Esophagus muscularis mucosa (tissue), 4 donors: ENCODE measurements at places on chromosomes 11 and 22. TPM values are rescaled to one million over a fixed set of nuclear protein-coding genes. Genes with fewer than 3 reads are reported as not detected.

GRCh38 chr11:1889224-1889930 lies 2.3 kb downstream of the PRR33 start:
- H3K36me3 ChIP-seq: peaks cover 42% of the 10 kb centered on the region
- no peaks in the 10 kb centered on the region for H3K4me1 ChIP-seq
- peaks cover 10% of the 10 kb centered on the region for H3K27me3 ChIP-seq

- no peak overlapping the region for H3K4me3 ChIP-seq
- H3K27ac ChIP-seq: no peak overlapping the region
- peaks cover 14% of the 10 kb centered on the region for H3K4me1 ChIP-seq
- H3K27me3 ChIP-seq: no peaks in the 10 kb centered on the region
- H3K36me3 ChIP-seq: no peaks in the 10 kb centered on the region
- no peak for DNase-seq
Observed at GRCh38 chr22:46598737-46599424, 21.3 kb upstream of the GRAMD4 start.

- H3K27ac ChIP-seq: no peak overlapping the region
- no peak overlapping the region for H3K4me3 ChIP-seq
- H3K27me3 ChIP-seq: no peaks in the 10 kb centered on the region
- no peaks in the 10 kb centered on the region for H3K4me1 ChIP-seq
- no peak for DNase-seq
Observed at GRCh38 chr11:81365496-81365895, 1368.2 kb downstream of the FAM181B start.

GRCh38 chr11:86594746-86595145 lies 77.7 kb downstream of the ME3 start:
- DNase-seq: no peak
- no peaks in the 10 kb centered on the region for H3K27me3 ChIP-seq
- H3K36me3 ChIP-seq: no peaks in the 10 kb centered on the region

GRCh38 chr11:10792385-10793068 lies 16.2 kb downstream of the EIF4G2 start:
- H3K27me3 ChIP-seq: no peaks in the 10 kb centered on the region
- H3K36me3 ChIP-seq: peaks cover 19% of the 10 kb centered on the region
- DNase-seq: peak; percentile 95
- H3K4me3 ChIP-seq: peak overlapping the region; percentile 6
- H3K4me1 ChIP-seq: peaks cover 9% of the 10 kb centered on the region

- H3K4me3 ChIP-seq: no peak overlapping the region
- DNase-seq: no peak
- no peak overlapping the region for H3K27ac ChIP-seq
- no peaks in the 10 kb centered on the region for H3K27me3 ChIP-seq
Observed at GRCh38 chr11:18063125-18063524, 17.1 kb upstream of the TPH1 start.

Gene PAK1
- 44.3 TPM for total RNA-seq

GRCh38 chr22:22696104-22696503 lies 51.7 kb downstream of the GGTLC2 start:
- no peaks in the 10 kb centered on the region for H3K36me3 ChIP-seq
- no peak for DNase-seq
- H3K4me3 ChIP-seq: no peak overlapping the region
- H3K27me3 ChIP-seq: no peaks in the 10 kb centered on the region
- H3K27ac ChIP-seq: no peak overlapping the region

- H3K36me3 ChIP-seq: peaks cover 48% of the 10 kb centered on the region
- peaks cover 46% of the 10 kb centered on the region for H3K4me1 ChIP-seq
- H3K27ac ChIP-seq: peak overlapping the region; percentile 99
- no peak for DNase-seq
- peak overlapping the region; percentile 95 for H3K4me3 ChIP-seq
- H3K27me3 ChIP-seq: no peaks in the 10 kb centered on the region
Observed at GRCh38 chr11:62603072-62603408, 1.4 kb upstream of the MTA2 start.

DNA sequence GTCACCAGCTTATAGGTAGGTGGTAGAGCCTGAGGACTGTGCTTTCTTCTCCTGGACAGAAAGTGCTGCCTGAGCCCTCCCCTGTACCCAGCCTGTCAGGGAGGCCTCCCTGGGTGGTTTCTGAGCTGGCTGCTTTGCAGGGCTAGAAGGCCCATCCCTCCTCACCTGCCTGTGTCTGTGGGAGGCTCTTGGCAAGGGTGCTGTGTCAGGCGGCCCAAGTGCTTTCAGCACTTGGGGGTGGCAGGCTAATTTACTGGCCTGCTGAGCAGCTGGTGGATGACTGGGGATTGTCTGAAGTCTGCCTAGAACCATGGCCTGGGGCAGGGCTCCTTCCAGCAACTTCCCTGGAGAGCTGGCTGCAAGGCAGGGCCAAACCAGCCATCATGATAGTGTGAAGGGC lies 139.0 kb upstream of the NAV2 start:
- peaks cover 56% of the 10 kb centered on the region for H3K4me1 ChIP-seq
- no peak overlapping the region for H3K4me3 ChIP-seq
- no peak for DNase-seq
- no peak overlapping the region for H3K27ac ChIP-seq
- H3K27me3 ChIP-seq: no peaks in the 10 kb centered on the region
- H3K36me3 ChIP-seq: no peaks in the 10 kb centered on the region

Gene SMTN
- total RNA-seq: 1,407 TPM

DNA sequence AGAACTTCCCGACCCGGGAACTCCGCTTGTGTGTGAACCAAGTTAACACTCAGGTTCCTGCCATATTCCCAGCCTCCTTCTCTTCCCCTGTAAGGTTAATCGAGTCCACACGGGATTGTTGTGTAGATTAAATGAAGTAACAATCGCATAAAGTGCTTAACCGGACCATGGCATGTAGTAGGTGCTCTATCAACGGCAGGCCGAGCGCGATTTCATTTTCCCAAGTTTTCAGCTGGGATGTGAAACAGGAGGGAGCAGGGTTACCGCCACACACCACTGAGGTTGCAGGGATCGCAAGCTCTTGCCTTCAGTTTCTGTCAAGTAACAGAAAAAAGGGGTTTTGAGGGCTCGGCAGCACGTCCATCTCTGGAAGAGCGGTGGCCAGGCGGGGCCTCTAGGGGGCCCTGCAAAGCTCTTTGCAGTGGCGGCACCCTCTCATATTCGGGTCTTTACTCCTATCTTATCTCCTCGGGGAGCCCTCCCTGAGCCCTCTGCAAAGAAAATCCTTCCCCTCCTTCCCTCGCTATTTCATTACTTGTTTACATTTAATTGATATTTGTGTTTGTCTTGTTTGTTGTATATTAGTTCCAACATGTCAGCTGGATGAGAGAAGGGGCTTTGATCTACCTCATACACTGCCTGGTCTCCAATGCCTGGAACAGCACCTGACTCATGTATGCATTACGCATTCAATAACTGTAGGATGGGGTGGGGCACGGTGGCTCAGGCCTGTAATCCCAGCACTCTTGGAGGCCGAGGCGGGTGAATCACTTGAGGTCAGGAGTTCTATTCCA lies 816 bp upstream of the PLEKHA7 start:
- peaks cover 25% of the 10 kb centered on the region for H3K4me1 ChIP-seq
- DNase-seq: no peak
- H3K36me3 ChIP-seq: no peaks in the 10 kb centered on the region
- H3K27ac ChIP-seq: no peak overlapping the region
- H3K27me3 ChIP-seq: peaks cover 18% of the 10 kb centered on the region

- H3K27ac ChIP-seq: peak overlapping the region; percentile 68
- DNase-seq: no peak
- no peaks in the 10 kb centered on the region for H3K27me3 ChIP-seq
Observed at GRCh38 chr22:33726294-33726734, 194.0 kb downstream of the LARGE1 start.

GRCh38 chr11:76322540-76322939 lies 58.4 kb downstream of the THAP12 start:
- no peaks in the 10 kb centered on the region for H3K36me3 ChIP-seq
- no peak for DNase-seq
- peaks cover 6% of the 10 kb centered on the region for H3K4me1 ChIP-seq

Gene CALCA
- total RNA-seq: not detected

Gene NXPE1
- not detected for total RNA-seq

DNA sequence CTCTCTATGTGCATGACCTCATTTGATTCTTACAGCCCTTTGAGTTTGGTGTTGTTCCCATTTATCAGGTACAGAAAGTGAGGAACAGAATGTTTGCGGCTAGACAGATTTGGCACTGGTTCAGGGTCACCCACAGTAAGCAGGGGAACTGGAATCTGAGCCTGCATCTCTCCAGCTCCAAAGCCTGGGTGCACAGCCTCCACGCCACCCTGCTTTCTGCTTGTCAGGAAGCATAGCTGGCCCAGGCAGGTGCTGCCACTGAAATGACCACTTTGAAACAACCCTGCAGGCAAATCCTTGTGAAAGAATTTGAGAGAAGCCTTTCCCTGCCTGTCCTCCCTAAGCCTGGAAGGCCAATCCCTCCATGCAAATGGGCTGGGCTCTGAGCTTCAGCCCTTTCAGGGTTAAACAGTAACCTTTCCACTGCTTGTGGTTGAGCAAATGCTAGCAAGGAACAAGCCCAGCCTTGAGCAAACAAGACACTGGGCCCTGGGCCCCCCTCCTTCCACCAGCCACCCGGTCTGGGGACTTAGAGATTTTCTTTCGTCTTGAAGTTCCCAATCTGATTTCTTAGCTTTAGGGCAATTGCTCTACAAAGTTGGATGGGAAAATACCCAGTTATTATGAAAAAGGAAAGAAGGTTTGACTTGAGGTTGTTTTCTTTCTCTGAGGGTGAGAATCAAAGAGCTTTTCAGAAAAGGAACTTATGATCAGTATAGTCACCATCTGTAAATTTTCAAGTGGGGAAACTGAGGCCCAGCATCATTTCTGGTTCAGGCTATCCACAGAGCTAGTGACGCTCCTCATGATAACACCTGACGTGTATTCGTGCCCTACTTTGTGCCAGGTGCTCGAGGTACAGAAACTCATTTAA lies 19.4 kb downstream of the EHF start:
- no peaks in the 10 kb centered on the region for H3K36me3 ChIP-seq
- H3K4me3 ChIP-seq: no peak overlapping the region
- no peak overlapping the region for H3K27ac ChIP-seq
- H3K4me1 ChIP-seq: no peaks in the 10 kb centered on the region
- no peak for DNase-seq

DNA sequence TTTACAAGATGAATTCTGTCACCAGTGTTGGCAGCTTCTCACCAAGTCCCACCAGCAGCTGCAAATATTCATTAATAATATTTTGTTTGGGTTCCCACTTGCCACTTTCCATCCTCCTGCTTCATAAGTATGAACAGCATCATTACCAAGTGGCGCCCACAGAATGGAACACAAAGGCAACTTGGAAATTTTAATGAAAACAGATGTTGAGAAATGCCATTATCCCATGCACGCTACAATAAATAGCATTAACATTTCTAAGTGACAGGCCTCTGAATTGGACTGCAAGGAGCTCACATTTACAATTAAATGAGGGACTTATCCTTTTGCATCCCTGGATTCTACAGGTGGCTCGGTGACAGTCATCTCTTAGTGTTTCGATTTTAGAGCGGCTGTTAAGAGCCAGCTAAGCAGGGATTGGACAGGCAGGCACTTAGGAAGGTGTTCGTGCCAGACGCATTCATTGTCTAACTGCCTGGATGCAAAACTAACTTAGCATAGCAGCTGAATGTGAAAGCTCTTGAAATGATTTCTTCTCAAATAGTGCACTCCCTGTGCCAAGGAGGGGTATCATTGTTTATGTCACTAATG lies 170.3 kb downstream of the KIRREL3 start:
- no peak overlapping the region for H3K27ac ChIP-seq
- H3K4me3 ChIP-seq: no peak overlapping the region
- no peak for DNase-seq

Gene MTMR2
- total RNA-seq: 29.1 TPM

Gene KBTBD3
- total RNA-seq: 8.3 TPM

GRCh38 chr22:41001722-41002122 lies 50.5 kb downstream of the RBX1 start:
- H3K36me3 ChIP-seq: no peaks in the 10 kb centered on the region
- H3K27ac ChIP-seq: no peak overlapping the region
- no peak for DNase-seq
- no peak overlapping the region for H3K4me3 ChIP-seq
- H3K27me3 ChIP-seq: no peaks in the 10 kb centered on the region
- H3K4me1 ChIP-seq: no peaks in the 10 kb centered on the region

- no peak overlapping the region for H3K4me3 ChIP-seq
- H3K27ac ChIP-seq: no peak overlapping the region
- no peak for DNase-seq
- peaks cover 60% of the 10 kb centered on the region for H3K4me1 ChIP-seq
Observed at GRCh38 chr11:68532727-68533369, 72.3 kb downstream of the PPP6R3 start.

Gene SNX32
- 0.40 TPM for total RNA-seq
